ENCODE measurements at places on chromosomes 11 and 22.

DNA sequence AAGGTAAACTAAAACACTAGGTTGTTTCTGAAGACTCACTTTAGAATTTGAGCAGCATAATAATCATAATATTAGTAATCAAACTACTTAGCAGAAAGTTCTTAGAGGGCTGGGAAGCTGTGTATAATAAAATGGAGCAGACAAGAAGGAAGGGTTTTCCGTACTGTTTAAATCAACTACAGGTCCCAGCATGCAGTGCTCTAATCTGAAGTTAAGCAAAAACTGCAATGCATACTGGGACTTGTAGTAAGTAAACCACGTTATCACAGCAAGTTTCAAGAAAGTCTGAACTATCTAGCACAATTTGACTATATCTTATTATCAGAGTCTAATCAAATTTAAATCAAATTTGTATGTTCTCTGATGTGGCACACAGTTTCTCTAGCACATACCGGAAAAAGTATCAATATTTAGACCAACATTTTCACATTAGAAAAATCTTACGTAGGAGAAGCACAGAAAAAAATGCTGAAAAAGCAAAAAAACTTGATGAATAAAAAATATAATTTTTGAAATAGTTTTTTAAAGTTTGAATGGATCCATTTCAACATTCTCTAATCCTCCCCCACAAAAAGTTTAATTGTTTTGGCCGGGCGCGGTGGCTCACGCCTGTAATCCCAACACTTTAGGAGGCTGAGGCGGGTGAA lies 8.2 kb downstream of the PHF21A start:
- DNase-seq: peak; percentile 53

DNA sequence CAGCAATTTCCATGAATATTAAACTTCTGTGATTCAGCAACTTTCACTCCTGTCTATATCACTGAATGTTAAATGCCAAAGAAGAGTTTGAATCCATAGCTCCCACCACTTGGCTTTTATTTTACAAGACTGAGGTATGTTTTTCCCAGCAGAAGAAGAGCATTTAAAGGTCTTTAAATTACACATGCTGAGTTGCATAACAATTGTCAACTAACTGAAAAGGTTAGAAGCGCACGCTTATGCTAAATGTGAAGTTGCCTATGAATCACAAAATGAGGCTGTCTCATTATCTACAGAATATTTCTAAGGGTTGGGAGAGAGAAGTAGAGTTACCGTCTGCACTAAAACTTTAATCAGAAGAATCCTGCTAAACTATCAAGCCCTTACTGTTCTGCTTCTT lies 1086.3 kb downstream of the FAM181B start:
- DNase-seq: no peak

DNA sequence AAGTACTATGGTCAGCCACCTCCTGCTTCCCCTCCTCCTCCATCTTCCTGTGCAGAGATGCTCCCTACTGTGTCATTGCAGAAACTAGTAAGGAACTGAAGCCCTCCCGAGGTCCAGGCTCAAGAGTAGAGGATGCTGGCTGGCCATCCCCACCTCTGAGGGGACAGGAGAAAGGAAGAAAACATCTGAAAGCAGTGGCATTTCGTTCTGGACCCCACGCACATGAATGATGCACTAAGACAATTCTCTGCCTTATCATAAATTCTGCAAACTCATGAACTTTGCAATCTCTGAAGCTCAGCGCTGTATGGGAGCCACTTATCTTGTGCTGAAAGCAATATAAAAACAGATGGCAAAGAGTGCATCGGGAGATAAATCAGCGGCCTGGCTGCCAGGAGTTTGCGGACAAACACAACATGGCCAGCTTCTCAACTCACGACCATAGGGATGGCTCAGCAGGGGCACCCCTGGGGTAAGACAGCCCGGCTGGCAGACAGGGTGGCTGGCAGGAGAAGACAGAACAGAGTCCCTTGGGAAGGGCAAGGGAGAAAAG lies 306.4 kb downstream of the NXPE2 start:
- DNase-seq: no peak

- no peak for DNase-seq
Observed at GRCh38 chr11:86673872-86674750, 1.7 kb upstream of the ME3 start.

DNA sequence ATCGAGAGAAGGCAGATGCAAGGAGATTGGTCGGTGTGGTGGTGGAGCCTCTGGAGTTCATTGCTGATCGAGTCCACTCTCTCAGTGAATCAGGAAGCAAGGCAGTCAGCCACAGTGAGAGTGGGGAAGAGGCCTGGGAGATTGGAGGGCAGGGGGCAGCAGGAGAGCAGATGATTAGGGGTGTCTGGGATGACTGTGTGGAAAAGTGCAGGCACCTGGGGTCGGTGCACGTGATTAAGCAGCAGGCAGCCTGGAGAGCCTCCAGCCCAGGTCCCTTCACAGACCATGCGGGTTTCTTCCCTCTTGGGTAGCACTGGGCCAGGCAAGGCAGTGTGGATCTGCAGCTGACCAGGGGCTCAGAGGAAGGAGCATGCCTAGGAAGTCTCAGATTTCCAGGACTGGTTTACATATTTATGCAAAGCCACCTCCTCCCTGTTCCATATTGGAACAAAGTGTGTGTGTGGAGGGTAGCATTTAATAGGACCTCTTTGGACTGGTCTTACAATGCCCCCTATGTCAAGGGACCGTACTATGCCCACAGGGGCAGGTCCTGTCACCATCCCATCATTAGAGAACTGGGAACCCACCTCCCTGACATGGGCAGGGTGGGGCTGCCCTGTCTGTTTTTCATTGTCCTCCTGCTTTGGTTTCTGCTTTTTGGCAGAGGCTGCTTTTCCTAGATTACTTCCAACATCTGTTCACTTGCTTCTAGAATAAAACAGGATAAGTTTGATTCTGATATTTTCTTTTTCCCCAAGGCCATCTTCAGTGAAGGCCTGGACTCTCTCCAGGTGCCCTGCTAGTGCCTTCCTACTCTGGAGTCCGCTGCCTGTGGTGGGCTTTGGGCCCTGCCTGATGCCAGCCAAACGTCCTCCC lies 14.0 kb upstream of the GDPD5 start:
- no peak for DNase-seq

DNA sequence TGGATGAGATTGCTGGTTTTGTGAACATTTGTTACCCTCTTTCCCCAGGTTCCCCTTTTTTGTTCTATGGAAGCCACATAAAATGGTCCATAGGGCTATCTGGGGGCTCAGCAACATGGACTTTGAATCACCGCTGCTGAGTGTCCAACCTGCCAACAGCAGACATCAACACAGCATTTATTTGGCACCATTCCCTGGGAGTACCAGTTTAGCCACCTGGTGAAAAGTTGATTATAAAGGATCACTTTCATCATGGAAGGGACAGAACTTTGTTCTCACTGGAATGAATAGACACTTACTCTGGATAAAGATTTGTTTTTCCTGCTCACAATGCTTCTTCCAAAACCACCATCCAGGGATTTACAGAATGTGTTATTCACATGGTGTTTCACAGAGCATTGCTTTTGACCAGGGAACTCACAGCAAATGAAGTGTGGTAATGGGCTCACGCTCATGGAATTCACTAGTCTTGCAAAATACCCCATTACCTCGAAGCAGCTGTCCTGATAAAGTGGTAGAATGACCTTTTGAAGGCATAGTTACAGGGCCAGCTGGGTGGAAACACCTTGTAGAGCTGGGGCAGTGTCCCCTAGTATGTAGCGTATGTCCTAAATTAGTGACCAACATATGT lies 43.9 kb downstream of the ADM start:
- no peak for DNase-seq

- no peak for DNase-seq
Observed at GRCh38 chr11:61111786-61112517, 9.7 kb downstream of the CD5 start.

DNA sequence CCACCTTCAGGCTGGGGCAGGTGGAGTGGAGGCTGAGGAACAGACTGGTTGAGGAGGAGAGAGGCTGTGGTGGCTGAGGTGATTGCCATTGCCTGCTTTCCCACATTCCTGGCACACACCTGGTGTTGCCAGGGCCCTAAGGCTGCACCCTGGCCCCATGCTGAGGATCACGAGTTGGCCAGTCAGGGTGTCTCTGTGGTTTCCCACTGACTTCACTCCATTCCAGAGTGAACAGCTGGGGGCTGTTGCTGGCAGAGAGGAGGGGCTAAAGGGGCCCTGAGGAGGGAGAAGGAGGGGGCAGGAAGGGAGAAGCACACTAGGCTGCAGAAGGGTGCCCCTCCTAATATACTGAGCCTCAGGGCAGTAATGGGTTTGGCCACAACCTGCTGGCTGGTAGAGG lies 1.8 kb downstream of the TMEM86A start:
- no peak for DNase-seq

- no peak for DNase-seq
Observed at GRCh38 chr11:133520707-133521106, 11.6 kb downstream of the OPCML start.

GRCh38 chr22:43393132-43393843 lies 18.5 kb upstream of the MPPED1 start:
- DNase-seq: no peak

DNA sequence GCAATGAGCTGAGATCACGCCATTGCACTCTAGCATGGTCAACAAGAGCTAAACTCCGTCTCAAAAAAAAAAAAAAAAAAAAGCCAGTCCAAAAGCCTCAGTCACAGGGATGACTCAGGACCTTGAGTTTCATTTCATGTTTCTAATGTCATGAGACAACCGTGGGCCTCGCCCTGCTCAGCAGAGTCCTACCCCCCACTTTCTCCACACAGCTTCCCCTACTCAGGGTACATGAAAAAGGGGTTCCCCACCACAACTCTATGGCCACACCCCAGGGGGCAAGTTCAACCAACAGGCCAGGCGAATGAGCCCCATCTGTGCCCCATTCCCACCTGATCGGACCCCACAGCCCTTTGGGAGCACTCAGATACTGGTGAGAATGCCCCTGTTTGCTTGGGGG lies 24.3 kb upstream of the ADA2 start:
- peak; percentile 18 for DNase-seq

GRCh38 chr11:61277186-61278000 lies 17.7 kb downstream of the VWCE start:
- no peak for DNase-seq

DNA sequence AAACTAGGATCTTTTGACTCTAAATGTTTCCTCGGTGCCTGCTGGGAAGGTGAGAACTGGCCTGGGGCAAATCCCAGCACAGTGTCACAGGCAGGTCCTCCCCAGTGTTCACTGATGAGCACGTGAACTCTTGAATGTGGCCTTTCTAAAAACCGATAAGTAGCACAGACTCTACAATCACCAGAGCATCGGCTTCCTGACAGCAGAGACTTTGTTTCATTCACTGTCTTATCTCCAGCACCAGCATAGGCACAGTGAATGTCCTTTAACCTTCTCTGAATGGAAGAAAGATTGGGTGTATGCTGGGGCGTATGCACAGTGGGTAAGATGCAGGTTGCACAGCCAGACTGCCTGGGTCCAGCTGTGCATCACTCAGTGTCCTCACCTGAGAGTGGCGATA lies 59.3 kb upstream of the EIF3D start:
- DNase-seq: no peak

DNA sequence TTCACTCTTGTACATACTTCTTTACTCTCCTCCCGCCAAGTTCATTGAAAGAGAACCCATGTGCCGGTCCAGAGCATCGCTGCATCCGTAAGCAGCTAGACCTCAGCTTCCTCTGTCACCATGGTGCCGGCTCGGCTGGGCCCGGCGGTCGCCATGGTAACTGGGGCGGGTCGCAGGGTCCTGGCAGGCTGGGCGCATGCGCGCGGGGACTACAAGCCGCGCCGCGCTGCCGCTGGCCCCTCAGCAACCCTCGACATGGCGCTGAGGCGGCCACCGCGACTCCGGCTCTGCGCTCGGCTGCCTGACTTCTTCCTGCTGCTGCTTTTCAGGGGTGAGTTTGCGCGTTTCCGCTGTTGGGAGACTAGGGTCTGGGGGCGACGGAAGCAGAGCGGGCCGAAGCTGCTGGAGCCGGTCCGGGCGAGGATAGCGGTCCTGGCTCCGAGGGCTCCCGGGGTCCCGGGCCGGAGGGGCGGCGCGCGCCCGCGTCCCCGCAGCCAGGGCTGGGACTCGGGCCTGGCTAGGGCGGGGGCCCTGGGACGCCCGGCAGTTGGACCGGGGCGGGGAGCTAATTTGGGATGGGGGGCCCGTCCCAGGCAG lies at the start of gene JAM3:
JAM3 (plus strand) TSS at position 244 of the 597 bp plus-strand sequence; CDS start at position 256, 12 bp downstream.
- peak; percentile 92 for DNase-seq

DNA sequence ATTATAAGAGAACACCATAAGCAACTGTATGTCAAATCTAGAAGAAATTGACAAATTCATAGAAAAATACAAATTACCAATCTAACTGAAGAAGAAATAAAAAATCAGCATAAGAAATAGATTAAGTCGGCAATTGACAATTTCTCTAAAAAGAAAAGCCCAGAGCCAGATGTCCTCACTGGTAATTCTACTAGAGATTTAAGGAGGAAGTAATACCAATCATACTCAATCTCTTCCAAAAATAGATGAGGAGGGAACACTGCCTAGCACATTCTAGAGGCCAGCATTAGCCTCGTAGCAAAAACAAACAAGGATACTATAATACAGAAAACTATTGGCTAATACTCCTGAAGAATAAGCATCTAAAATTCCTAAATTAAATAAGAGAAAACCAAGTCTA lies 40.4 kb upstream of the IGLL5 start:
- no peak for DNase-seq

GRCh38 chr22:22955866-22956535 lies 68.4 kb downstream of the IGLL5 start:
- DNase-seq: peak; percentile 26

DNA sequence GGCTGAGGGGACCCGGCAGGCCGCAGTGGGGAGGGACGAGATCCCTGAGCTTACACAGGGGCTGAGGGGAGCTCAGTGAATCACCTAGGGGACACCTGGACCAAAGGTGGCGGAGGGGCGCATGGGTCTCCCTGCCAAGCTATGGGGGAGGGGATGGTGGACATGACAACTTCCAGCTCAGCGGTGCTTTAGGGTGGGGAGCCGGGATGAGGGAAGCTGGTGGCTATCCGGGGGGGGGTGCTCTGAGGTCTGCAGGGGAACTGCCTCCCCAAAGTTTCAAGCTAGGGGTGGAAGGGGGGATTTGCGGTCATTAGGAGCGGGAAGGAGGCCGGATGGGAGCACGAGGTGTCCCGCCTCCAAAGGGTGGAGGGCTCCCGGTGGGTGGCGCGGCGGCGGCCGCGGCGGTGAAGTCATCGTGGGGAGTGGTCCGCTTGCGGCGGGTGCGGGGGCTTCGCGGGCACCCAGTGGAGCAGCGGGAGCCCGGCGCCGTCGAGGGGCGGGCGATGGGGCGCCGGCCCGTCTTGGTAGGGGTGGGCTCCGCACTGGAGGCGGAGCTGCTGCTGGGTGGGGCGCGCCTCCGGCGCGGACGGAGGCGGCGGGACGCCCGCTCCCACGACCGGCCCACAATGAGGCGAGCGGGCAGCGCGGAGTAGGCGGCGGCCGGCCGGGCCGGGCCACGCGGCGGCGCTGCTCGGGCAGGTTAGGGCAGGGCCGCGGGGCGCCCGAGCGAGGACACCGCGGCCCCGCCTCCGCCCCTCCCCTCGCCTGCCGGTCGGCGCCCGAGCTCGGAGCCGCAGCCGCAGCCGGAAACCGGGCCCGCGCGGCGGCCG lies at the start of gene MICALL1:
MICALL1 (plus strand) TSS at position 764 of the 830 bp plus-strand sequence. CDS start 126 bp downstream, outside the sequence.
- peak; percentile 54 for DNase-seq

- DNase-seq: no peak
Observed at GRCh38 chr11:27064086-27064485, 23.5 kb downstream of the BBOX1 start.

- DNase-seq: no peak
Observed at GRCh38 chr11:11105361-11105760, 247.5 kb upstream of the ZBED5 start.

All from H54 (cell line).